ENCODE measurements at places on chromosomes 6 and 20.

DNA sequence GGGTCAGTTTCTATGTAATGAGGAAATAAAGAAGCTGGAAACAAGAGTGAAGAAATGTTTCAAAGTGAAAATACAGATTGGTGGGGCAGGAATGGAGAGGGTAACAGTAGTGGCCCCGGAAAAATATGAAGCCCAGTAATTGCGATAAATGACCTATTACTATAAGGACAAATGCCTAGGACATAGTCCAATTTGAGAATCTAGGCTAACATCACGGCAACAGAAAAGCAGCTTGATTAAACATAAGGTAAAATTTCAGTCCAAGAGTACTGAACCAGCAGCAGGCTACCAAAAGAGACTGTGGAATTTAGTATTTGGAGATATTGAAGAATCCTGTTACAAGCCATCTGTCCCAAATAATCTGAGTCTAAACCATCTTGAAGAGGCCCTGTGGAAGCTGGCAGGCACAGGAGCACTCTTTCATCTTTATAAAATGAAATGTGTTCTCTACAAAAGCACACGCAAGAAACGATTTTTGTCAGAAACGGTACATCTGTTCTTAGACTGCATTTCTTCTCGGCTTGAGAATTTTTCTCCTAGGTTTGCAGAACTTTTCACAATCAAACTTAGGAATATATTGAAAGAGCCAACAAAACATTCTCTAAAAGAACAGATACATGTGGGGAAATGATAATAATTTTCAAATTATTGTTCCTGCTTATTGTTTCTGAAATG lies 49.3 kb downstream of the ELOVL5 start:
- no peak for DNase-seq

DNA sequence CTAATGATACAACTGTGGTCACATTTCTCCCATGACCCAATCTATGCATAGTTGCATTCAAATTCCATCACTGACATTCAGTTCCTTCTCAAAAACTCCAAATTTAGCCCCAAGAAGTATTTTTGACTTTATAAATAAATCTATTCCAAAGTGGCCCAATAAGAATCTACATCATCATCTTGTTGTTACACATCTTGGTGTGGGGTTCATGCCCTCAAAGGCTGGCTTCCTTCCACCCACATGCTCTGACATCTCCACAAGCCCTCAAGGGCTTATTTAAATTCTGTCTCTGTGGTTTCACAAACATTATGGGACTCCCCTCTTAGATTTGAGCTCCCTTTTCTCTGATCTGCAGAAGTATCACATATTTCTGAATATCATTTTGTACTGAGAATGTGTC lies 585.3 kb upstream of the BTBD3 start:
- no peak for DNase-seq

DNA sequence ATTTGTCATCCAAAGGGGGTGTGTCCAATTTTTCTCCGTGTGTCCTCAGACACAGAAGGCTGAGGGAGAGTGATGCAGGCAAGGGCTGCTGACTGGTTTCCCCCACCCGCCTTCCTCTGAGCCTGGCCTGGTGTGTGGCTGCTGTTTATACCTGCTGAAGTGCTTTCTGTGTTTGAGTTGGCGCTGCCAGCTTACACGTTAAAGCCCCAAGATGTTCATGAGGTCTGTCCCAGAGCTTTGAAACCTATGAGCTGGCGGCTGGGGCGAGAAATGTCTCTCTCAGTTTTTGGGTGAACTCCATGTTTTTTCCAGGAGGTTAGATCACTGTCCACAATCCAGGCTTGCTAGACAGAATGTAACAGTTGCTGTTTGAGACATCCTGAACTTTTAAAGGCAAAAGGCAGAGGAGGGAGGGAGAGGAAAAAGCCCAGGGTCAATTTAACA lies 69.0 kb upstream of the CCN2 start:
- no peak for DNase-seq

DNA sequence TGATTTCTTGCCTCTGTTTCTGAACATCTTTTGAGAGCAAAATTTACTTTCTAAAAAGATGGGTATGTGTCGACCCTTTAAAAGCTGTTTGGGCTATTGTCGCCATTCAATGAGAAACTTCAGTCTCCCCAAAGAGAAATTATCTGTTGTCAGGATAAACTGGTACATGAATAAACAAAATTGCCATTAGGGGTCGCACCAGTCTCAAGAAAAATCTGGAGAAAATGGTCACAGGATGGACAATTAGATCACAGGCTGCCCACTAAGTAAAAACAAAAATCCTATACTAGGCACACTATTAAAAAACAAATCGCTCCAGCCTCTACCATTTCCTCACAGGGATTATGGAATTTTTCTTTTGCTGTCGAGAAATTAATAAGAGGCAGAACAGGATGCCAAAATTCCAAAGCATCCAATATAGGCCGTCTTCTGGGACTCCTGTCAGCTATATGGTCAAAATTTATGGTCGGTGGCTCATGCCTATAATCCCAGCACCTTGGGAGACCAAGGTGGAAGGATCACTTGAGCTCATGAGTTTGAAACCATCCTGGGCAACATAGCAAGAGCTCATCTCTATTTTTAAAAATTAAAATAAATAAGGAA lies 5.5 kb upstream of the HLA-E start:
- no peak for DNase-seq

- DNase-seq: peak; percentile 15
Observed at GRCh38 chr6:170117111-170117972, 173.5 kb downstream of the DLL1 start.

DNA sequence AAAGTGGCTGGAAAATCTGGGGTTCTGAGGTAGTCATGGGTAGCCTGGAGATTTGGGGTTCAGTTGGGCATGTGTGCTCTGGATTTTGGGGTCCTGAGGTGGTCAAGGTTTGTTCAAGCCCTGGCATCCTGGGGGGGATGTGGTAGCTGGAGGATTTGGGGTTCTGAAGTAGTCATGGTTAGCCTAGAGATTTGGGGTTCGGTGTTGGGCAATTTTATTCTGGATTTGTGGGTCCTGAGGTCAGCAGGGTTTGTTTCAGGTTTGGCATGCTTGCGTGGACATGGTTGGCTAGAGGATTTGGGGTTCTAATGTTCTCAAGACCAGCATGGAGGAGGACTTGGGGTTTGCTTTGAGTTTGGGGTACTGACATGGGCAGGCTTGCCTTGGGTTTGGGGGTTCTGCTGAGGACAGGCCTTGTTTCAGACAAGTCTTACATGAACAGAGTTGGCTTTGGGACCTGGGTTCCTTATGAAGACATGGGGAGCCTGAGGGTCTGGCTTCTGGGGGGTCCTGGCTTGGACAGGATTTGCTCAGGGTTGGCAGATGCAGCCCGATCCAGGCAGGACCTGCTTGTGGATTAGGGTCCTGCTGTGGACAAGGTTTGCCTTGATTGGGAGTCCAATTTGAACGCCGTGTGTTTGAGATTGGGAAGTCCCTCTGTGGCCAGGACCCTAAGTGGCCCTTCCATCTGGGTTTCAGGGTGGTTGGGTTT lies 906 bp downstream of the ANKRD60 start:
- no peak for DNase-seq

DNA sequence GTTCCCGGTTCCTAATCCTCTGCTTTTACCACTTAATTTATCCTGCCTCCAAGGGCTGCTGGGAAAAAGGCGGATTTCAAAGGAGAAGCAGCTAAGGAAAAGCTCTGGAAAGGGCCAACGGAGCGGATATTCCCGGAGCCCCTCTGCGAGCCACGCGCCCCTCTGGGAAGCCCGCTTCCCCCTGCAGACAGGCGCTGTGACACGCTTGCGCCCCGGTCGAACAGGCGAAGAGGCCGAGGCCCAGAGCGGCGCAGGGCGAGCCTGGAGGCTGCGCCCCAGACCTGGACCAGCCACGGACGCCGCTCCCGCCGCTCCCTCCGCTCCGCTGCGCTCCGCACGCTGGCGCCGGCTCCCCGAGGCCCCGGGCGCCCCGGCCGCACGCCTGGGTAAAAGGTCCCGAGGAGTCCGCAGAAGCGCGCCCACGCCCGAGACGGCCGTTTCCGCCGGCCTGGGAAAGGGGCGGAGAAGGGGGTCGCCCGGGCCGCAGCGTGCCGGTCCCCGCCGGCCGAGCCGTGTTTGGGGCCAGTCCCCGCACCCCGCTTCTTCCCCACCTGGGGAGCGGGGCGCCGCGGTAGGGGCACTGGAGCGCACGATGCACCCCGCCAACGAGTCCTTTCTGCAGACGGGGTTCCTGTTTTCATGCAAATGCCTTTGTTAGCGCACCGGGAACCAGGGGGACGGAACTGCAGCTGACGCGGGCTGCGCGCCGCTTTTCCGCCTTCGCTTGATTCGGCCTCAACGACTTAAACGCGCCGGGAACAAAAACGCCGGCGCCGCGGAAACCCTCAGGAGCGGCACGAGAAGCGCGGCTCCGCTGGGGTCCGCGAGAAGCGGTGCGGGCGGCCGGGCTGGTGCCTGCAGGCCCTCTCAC lies 91.9 kb upstream of the SIRPA start:
- DNase-seq: peak; percentile 62

- DNase-seq: no peak
Observed at GRCh38 chr6:157131250-157131649, 192.1 kb downstream of the TMEM242 start.

DNA sequence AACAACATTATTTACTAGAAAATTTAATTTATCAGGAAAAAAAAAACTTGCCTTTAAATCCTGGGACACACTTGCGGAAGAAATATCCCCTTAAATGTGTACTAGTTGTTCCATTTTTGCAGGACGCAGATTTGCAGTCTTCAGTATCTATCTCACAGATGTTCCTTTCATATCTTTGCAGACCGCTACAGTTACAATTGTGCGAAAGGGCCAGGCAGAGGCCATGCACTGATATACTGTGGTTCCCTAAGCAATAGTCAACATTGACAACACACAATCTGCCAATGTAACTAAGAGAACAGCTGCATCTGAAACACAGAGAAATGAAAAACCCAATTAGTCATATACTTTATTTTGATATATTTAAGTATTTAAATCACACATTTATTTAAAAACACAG lies 411.2 kb downstream of the EYS start:
- no peak for DNase-seq

DNA sequence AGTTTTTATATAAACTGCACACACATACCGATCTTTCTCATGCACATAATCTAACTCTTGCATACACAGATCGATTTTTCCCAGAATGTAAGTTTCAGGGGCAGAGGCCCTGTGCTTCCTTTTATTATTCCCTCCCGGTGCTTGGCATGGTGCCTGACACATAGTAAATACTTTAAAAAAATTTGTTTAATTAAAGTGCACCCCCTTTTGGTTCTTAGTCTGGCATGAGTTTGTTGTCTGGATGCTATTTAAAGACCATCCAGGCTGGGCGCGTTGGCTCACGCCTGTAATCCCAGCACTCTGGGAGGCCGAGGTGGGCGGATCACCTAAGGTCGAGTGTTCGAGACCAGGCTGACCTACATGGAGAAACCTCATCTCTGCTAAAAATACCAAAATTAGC lies 5.4 kb upstream of the DEK start:
- DNase-seq: no peak
